ENCODE measurements at places on chromosomes 12 and 14. TPM values are rescaled to one million over a fixed set of nuclear protein-coding genes. Genes with fewer than 3 reads are reported as not detected.

DAO gene
- not detected for total RNA-seq

TPH2 gene
- not detected for total RNA-seq

CLECL1 gene
- not detected for total RNA-seq

DPF3 gene
- total RNA-seq = 16.3 TPM

BIN2 gene
- total RNA-seq = under 0.01 TPM

L2HGDH gene
- total RNA-seq = 0.98 TPM

NR4A1 gene
- total RNA-seq = 0.82 TPM

SPRYD3 gene
- total RNA-seq = 33.0 TPM

NINJ2 gene
- not detected for total RNA-seq

BCAT1 gene
- 186 TPM for total RNA-seq

DNAJC22 gene
- 1.6 TPM for total RNA-seq

PTPN21 gene
- total RNA-seq = 10.3 TPM

RND1 gene
- total RNA-seq = not detected

KRT79 gene
- total RNA-seq = not detected

CD163L1 gene
- 0.08 TPM for total RNA-seq

STON2 gene
- total RNA-seq = 3.3 TPM

ARHGAP9 gene
- 0.18 TPM for total RNA-seq

KRT75 gene
- total RNA-seq = not detected

SAMD15 gene
- total RNA-seq = 2.0 TPM

KCNA5 gene
- total RNA-seq = not detected

LRR1 gene
- 33.4 TPM for total RNA-seq

CELA1 gene
- not detected for total RNA-seq

ADGRD1 gene
- total RNA-seq = 22.3 TPM

THAP2 gene
- 3.8 TPM for total RNA-seq

NDUFA12 gene
- 16.9 TPM for total RNA-seq
